ENCODE measurements at places on chromosomes 7 and 10. TPM values are rescaled to one million over a fixed set of nuclear protein-coding genes. Genes with fewer than 3 reads are reported as not detected.

The AKR1C1 gene
- total RNA-seq, result 14.4 TPM

The DPP6 gene
- total RNA-seq, result under 0.01 TPM

The TMEM270 gene
- total RNA-seq, result not detected

The MYPN gene
- 1.3 TPM for total RNA-seq

The EIF5AL1 gene
- 0.72 TPM for total RNA-seq

All from placental pericyte (primary cell).